ENCODE measurements at places on chromosomes 16 and 17.

GRCh38 chr17:60748204-60748603 lies 70.6 kb downstream of the BCAS3 start:
- no peak for DNase-seq

GRCh38 chr16:80914379-80915078 lies 92.2 kb downstream of the CMC2 start:
- DNase-seq = no peak

DNA sequence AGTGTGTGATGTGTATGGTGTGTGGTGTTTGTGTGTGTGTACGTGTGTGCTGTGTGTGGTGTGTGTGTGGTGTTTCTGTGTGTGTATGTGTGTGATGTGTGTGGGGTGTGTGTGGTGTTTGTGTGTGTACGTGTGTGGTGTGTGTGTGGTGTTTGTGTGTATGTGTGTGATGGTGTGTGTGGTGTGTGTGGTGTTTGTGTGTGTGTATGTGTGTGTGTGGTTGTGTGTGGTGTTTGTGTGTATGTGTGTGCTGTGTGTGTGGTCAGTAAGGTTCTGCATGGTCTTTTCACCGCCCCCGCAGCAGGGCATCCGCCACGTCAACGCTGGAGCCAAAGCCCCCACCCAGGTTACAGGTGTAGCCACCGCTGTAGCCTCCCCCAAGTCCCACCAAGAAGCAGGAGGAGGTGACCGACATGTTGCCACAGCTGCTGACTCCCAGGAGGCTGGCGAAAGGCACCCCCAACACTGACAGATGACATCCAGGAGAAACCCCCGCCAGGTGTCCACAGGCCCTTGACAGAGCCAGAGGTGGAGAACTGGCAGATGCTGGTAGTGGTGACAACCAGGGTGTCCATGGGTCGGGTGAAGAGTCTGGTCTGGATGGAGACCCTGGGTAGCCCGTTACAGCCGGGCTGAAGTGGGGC lies 9.3 kb upstream of the KRT17 start:
- DNase-seq = no peak

GRCh38 chr16:8887431-8887765 lies 5.2 kb downstream of the LITAFD start:
- no peak for DNase-seq

DNA sequence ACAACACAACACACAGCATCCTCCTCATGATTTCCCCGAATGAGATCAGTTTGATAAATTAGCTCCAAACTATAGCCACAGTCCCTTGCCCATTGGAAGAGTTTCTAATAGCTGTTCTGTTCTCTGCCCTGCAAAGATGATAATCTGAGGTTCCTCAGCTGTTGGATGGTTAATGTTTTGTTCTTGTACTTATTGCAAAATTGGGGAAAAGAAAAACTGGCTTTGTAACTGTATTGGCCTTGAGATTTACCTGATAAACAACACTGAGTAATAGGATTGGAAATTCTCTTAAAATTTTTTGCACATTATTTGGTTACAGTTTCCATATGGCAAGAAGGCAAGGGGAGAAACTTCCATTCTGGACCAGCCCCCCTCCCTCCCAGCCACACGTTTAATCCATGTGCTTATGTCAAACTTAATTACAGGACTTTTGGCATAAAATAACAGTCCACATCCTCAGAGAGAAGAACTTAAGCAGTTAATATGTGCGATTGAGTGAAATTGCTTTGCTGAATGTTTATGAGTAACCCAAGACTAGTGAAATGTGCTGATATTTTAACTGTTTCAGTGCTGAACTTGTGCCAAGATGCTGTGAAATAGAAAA lies 119.1 kb upstream of the ZFHX3 start:
- DNase-seq = no peak

DNA sequence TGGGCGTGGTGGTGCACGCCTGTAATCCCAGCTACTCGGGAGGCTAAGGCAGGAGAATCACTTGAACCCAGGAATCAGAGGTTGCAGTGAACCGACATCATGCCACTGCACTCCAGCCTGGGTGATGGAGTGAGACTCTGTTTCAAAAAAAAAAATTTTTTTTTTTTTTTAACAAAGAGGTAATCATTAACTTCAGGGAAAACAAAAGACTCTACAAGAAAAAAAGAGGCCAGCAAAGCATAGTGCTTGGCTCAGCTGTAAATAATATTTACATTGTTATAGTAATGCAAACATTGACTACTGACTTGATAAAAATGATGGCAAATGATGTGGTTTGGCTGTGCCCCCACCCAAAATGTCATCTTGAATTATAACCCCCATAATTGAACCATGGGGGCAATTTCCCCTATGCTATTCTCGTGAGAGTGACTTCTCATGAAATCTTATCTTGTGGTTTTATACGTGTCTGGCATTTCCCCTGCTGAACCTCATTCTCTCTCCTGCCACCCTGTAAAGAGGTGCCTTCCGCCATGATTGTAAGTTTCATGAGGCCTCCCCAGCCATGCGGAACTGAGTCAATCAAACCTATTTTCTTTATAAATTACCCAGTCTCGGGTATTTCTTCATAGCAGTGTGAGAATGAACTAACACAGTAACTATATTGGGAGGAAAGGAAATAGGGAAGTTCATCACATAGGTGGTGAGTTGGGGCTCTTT lies 12.7 kb upstream of the SSTR2 start:
- DNase-seq = no peak
